ENCODE measurements at places on chromosomes 4 and X.

DNA sequence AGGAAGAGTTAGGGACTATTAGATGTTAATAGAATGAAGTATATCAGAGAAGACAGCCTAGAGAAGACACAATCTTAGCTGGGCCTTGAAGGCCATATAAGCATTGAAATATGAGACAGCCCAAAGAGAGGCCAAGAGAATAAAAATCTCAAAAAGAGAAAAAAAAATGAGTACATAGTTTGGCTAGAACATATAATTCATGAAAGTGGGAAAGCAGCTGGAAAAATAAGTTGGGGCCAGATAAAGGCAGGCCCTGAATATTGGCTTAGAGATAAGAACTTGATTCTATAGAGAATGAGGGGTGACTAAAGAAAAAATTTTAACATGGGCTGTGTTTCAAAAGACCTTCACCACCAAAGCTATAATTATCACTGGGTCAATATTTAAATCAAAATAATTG is 7.4 kb upstream of the UTP3 start:
- DNase-seq: no peak

DNA sequence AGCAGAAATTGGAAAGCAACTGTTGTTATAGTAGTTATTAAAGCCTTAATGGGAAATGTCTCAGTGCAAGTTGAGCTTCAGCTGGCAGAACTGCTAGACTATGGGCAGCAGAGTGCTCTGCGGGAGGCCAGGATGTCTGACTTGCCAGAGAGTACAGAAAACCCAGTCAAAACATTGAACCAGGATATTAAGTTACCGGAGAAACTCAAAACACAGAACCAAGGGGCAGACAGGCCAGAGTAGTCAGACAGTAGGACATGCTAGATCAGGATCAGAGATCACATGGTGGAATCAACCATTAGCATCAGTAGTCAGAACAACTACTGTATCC is 72.9 kb upstream of the TNIP3 start:
- DNase-seq: no peak

DNA sequence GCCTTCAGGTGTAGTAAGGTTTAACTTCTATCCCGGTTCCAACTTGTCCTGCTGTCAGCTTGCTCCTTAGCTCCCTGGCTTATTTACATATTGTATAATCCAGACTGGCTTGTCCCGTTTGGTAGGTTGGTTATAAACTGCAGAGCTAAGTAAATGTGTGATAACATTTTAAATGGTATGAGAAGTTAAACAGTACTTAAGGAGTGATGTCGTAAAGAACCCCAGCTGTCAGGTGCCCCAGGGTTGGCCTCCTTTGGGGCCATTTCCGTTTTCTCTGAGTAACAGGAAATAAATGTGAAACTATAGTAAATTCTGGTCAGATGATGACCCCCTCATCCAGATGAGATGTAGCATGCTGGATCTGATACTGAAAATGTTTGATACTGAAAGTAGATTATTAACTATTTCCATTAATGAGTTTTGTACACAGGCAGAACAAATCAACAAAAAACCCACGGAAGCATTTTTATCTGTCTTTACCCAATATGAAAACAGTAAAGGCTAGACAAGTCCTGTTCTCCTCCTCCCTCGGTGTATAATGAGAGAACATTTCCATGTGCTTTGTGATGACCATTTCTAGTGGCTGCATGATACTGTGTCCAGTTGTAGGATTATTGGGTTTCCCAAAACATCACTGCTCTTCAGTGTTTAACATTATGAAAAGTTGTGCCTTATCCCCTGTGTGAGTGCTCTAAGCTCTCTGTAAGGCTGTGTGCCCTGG is 22.4 kb downstream of the GAB1 start:
- no peak for DNase-seq

DNA sequence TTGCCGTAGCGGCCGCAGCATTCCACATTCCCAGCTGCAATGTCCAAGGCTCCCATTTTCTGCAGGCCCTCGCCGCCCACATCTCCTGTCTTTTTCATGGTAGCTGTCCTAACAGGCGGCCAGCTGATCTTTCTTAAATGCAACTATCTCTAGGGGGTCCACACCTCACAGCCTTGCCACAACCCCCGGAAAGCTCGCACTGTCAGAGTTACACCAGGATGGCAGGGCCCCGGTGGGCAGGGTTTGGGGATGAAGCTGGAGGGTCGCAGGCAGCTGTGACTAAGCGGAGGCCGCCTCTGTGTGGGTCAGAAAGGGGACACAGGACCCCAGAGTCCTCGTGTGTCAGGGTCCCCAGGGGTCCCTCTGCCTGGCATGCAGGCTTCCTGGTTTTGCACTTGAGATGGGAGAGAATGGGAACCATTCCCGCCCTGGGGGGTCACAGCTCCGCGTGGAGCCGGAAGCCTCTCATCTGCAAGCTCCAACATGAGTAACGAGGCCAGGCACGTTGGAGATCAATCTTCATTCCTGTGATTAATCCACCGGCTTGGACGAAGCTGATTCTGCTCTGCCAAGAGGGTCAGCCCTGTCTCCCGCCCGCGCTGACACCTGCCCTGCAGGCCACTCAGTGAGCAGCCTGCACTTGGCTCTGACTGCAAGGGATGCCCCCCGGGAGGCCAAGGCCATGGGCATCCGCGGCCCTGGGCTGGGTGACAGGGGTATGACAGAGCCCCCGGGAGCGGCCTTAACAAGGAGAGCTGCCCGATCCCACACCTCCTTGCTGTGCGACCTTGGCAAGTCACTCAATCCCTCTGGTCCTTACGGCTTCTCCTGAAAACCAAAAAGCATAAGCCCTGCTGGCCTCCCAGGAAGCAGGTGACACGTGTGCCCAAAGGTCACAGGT is 97.9 kb downstream of the ADRA2C start:
- no peak for DNase-seq

- DNase-seq: no peak
Measured at GRCh38 chr4:186840771-186841301, 117.2 kb upstream of the FAT1 start.

GRCh38 chr4:154124539-154125255 is 335.8 kb upstream of the SFRP2 start:
- DNase-seq: no peak

DNA sequence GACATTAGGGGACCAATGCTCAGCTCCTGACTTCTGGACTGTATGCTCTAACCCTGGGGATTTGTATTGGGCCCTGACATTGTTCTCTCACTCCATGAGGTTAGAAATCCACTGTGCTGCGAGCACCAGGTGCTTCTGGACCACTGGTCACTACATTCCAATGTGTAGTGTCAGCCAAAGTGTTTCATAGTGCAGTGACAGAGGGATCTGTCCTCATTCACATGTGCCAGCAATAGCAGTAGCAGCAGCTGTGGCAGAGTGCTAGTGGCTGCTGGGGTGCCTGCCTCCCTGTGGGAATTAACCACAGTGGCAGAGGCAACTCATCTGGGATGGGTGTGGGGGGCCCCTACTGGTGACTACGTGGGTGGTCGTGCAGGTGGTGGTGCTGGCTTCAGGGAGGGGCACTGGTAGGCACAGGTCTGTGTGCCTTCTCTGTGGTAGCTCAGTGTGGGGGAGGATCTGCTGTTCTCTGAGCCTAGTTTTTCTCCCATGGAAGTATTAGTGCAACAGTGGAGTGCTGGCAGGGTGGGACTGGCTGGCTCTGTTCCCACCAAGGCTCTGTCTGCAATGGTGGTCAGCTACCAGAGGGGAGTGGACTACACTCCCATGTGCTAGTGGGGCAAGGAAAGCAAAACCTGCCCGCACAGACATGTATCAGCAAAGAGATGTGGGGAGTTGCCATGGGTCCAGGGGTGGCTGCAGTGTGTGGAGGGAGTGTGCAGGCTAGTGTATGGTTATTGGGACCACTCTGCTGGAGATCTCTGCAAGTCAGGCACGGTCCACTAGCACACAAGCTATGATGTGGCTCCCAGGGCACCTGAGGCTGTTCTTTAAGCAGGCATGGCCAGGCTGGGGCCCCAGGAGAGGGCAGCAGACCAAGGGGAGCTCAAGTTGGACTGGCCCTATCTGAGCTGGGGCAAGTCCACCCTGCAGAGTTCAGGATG is 78.5 kb downstream of the SCLT1 start:
- no peak for DNase-seq

DNA sequence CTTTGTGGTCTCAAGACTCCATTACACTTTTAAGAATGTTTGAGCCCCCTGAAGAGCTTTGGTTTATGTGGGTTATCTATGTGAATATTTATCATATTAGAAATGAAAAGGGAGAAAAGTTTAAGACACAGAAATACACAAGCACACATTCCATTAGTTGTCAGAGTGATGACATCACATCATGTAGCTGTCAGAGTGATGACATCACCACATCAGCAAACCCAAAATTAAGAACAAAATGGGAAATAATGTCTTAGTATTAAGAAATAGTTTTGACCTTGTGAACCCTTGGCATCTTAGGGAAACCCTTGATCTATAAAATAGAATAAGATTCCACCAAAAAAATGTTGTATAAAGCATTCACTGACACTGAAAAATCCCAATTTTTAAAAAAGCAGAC is 195.9 kb downstream of the TSPAN5 start:
- DNase-seq: no peak

GRCh38 chr4:155891058-155891457 is 12.4 kb upstream of the TDO2 start:
- DNase-seq: no peak

DNA sequence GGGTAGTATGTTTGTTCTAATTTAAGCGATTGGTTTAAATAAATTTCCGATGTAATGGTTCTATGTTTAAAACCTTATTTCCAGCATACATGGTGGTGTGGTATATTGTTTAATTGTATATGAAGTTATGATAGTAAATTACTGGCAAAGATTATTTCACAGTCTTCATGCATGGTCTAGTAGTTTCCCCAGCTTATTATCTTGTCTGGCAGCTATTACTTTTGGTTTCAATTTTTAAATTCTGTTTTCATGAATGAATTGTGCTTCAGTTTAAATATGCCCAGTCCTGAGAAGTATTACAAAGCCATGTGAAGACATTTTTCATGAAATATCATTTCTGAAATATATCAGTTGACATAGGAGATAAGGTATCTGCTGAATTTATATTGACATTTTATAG is 6.3 kb downstream of the ALG13 start:
- no peak for DNase-seq

DNA sequence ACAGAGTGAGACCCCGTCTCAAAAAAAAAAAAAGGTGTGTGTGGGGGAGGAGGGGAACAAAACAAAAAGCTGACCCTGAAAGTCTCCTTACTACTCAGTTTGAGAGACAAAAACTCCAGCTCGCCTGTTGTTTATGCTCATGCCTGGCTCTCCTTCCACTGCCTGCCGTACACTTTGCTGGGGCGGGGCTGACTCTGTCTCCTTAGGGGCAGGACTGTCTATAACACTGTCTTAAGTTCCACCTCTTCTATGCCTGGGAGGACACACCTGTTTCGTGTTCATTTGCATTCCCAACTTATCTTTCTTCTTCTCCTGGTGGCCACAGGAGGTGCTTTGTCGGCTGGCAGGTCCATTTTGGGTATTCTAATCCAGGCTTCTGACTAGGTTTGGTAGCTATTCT is 81.4 kb downstream of the MTNR1A start:
- no peak for DNase-seq

GRCh38 chr4:45518832-45519231 is 605.0 kb downstream of the GABRG1 start:
- DNase-seq: no peak

- DNase-seq: no peak
Measured at GRCh38 chrX:142671036-142671435, 354.7 kb upstream of the SPANXN4 start.

DNA sequence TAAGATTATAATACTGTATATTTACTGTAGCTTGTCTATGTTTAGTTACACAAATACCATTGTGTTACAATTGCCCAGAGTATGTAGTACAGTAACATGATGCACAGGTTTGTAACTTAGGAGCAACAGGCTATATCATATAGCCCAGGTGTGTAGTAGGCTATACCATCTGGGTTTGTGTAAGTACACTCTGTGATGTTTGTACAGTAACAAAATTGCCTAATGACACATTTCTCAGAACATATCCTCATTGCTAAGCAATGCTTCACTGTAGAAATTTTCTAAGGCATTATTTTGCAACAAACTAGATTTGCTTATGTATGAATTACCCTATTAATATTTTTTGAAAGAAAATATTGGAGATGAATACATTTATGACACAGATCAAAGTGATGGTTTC is 1390.9 kb downstream of the C4orf33 start:
- no peak for DNase-seq

DNA sequence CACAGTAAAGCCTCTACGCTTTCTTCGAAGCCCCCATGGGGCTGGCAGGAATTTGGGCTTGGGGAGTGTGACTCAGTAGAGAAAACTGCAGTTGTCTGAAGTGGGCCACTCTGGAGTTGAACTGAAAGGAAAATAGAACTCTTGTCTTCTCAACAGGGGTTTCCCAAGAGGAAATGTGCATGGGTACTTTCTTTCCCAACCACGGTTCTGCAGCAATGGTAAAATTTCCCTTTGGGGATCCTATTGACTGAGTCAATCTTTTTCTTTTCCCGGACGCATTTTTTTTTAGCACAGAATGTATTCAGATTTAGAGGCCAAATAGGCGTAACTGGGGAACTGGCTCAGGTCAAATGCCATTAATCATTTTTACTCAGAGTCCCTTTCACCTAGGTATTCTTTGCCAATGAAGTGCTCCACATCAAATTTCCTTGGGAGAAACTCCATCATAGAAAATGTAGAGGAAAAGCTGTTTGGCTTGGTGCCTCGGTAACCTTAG is 269.3 kb downstream of the STIM2 start:
- DNase-seq: no peak

- DNase-seq: no peak
Measured at GRCh38 chr4:166197166-166197565, 324.1 kb downstream of the TLL1 start.

DNA sequence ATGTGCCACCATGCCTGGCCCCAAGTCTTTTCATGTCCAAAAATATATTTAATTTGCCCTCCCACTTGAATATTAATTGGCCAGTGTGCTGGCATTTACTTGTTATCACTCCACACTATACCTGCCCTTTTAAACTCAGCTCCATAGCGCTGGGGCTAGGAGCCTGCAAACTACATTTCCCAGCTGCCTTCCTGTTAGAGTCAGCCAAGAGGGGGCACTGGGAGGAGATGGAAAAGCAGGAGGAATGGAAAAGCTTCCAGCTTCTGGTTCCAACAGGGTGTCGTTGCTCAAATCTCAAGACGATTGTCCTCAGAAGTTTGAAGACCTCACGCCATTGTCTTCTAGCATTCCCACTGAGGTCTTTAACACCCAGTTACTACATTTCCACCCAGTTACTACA is 315.5 kb downstream of the BCOR start:
- no peak for DNase-seq

GRCh38 chr4:119707336-119707735 is 78.7 kb upstream of the PDE5A start:
- no peak for DNase-seq

All from stimulated activated CD8-positive, alpha-beta memory T cell treated with anti-CD3 and anti-CD28 coated beads, Interleukin-15, amount 100 ng/mL, for 1 hour (primary cell).